ENCODE measurements at places on chromosomes 1 and 21. TPM values are rescaled to one million over a fixed set of nuclear protein-coding genes. Genes with fewer than 3 reads are reported as not detected.

- no peak for DNase-seq
These were observed 178.1 kb downstream of the SLC45A1 start for GRCh38 chr1:8495928-8496401.

- no peak for DNase-seq
These were observed 322.6 kb downstream of the LTN1 start for GRCh38 chr21:28669971-28670653.

GRCh38 chr1:65195495-65196417, 47.8 kb downstream of the AK4 start:
- no peak for DNase-seq

- DNase-seq: no peak
These were observed 138.6 kb upstream of the BMP8A start for GRCh38 chr1:39352881-39353280.

Gene CASQ2
- 0.71 TPM for polyA plus RNA-seq

- no peak for DNase-seq
These were observed 22.1 kb upstream of the POU2F1 start for GRCh38 chr1:167198518-167199133.

DNA sequence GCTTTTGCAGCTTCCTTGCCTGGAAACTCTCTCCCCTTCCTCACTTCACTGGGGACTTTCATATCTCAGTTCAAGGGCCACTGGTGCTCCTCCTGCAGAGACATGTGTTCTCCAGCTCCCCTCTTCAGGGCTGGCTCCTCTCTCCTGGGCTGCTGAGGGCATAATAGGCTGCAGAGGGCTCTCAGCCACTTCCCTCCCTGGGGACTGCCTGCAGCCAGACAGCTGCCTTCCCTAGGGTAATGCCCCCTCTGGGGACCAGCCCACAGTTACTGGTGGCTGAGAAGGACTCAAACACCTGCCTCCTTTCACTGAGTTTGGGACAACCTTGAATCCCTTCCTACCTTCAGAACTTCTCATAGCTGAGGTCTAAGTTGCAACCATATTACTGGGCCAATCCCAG, 104.8 kb upstream of the POU3F1 start:
- no peak for DNase-seq

Gene AVPR1B
- polyA plus RNA-seq: 0.76 TPM
